ENCODE measurements at places on chromosomes 13 and 19.

GRCh38 chr13:89750371-89750770 lies 1597.1 kb upstream of the MIR17HG start:
- no peak for DNase-seq

GRCh38 chr19:31269425-31270127 lies 79.7 kb downstream of the TSHZ3 start:
- no peak for DNase-seq

GRCh38 chr19:19224852-19225494 lies 13.2 kb downstream of the NCAN start:
- DNase-seq, result peak; percentile 63

DNA sequence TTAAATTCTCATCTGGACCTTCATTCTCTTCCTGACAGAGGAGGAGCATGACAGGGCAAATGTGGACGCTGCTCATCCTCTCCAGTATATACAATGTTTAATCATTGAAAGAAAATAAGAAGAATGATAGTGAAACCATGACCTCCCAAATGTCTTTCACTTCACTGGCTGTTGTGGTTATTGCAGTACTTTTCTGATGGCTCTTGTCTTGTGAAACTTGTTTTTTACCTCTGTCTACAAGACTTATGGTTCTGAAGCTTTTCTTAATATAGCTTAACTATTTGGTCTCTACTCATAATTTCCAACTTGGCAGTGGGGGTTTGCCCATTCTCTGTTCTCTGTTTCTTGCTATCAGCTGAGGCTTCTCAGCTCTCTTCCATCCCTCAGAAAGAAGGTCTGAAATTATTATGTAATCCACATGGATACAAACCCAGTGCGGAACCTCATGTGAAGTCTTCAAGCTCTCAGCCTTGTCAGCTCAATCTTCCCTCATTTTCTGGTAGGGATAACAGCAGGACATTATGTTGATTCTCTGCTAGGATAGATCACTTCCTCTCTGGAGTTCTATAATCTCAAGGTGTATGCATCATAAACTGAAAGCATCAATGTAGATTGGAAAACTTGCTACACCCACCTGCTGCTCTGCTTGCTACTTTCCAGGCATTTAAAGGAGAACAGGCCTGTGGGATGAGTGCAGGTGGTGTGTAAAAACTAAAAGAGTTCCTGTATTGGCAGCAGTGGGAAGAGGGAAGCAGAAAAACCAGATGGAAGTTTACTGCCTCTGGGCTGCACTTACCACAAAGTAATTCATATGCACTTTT lies 250.3 kb upstream of the HTR2A start:
- DNase-seq, result no peak

DNA sequence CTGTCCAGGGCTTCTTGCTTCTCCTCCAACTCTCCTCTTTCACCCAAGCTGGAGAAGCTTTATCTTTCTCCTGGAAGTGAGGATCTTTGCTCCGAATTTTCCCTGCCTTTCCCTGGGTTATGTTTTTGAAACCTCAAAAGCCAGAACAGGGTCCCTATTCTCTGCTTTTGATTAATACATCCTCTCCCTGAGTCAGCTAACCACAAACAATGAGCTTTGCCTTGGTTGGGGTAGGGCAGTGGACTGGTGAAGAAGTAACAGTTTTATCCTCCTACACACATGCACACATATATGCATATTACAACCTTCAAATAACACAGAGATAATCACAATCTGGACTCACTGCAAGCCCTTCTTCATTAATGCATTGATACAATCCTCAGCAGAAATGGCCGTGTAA lies 44.6 kb downstream of the DLEU7 start:
- no peak for DNase-seq

DNA sequence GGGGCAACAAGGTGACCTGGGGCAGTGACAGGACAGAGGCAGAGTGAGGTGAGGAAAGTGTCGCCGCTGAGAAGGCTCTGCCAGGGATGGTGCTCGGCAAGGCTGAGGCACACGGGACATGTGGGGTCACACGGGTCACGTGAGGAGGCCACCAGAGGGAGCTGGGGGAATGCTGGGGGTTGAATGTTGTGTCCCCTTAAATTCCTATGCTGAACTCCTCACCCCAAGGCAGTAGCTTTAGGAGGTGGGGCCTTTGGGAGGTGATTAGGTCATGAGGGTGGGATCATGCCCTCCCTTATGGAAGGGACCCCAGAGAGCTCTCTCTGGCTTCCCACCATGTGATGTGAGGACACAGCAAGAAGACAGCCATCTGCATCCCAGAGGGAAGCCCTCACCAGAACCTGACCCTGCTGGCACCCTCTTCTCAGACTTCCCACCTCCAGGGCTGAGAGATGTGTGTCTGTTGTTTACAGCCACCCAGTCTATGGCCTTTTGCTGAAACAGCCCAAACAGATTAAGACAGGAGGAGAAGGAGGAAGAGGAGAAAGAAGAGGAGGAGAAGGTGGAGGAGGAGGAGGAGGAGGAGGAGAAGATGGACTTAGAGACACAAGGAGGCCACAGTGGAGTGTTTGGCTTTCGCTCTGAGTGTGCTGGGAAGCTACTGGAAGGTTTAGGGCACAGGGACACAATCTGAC lies 35.4 kb downstream of the RFX2 start:
- no peak for DNase-seq

DNA sequence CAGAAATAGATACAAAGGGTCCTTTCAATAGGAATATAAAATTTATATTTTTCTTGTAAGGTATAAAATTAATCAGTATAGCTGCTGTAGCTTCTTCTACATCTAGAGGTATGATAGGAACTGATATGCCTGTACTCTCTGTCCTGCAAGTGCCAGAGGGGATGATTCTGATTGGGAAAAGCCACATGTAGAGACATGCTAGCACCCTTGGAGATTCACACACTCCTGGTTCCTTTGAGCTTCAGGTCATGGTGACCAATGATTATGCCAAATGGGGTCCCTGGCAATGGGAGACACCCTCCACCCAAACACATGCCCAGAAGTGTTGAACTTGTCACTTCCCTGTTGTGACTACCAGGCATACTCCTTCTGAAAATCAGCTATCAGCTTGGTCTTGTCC lies 14.7 kb upstream of the METTL21C start:
- DNase-seq, result no peak

GRCh38 chr13:78420814-78421213 lies 182.5 kb downstream of the POU4F1 start:
- no peak for DNase-seq

GRCh38 chr13:28470296-28470695 lies 24.6 kb downstream of the FLT1 start:
- no peak for DNase-seq

DNA sequence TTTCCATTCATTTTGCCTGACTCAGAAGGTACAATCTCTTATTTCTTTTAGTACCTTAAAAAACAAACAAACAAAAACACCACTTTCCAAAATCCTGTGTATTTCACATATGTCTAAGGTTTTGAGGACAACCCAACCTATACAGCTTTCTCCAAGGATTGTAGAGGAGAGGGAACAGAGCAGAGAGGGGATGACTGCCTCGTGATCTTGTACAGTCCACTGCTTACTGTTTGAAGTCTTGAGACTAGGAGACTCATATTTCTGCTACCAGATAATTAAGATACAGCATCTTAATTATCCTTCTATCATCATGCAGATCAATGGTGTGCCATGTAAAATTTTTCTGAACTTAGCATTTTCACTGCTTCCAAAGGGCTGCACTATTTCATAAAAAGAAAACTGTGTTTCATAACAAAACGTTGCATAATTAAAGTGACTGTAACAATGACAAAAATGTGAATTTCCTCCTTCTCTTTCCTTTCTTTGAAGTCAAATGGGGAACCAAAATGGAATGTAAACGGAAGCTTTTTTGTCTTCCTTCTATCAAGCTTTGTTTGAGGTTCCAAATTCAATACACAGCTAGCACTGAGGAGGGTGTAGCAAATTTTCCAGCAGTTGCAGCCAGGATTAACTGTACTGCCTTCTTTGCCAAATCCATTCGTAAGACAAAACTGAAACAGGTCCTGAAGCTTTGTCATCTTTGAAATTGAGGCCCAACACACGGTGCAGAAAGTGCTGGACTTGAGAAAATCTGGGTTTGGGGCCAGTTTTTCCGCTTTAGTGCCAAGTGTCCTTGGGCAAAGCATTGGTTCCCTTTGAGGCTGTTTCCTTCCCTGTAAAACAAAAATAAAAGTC lies 34.9 kb upstream of the RCBTB2 start:
- no peak for DNase-seq

GRCh38 chr19:40756502-40757110 lies 5.6 kb downstream of the SNRPA start:
- no peak for DNase-seq

GRCh38 chr13:98215508-98215907 lies 38.4 kb upstream of the RNF113B start:
- no peak for DNase-seq

DNA sequence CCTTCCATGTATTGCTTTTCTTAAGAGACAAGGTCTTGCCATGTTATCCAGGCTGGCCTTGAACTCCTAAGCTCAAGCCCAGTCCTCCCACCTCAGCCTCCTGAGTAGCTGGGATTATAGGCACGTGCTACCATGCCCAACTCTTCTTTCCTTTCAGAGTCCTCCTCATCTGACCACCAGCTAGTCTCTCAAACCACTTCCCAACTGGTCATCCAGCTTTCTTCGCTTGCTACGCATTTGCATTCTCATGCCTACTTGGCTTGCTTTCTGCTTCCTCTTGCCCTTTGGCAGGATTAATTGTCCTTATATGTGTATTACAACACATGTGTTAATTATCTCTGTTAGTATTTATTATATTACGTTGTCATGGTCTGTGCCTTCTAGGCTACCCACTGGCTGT lies 6.3 kb downstream of the GPR18 start:
- DNase-seq, result no peak

- no peak for DNase-seq
Observed at GRCh38 chr13:98108341-98108740, 34.6 kb upstream of the FARP1 start.

DNA sequence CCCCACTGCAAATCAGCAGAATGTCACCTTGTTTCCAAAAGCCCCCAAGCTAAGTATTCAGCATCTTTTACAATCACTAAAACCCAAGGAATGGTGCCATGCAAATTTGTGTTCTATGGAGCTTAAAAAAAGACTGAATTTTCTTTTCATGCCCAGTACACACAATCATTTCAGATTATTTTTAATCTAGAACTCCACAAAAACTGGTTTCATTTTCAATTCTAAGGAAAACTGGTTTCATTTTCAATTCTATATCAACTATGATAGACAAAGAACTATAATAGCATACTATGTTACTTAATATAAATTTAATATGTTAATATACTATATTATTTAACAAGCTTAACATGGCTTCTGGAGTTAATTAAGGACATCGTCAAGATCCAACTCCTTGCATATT lies 88.4 kb upstream of the DOCK9 start:
- DNase-seq, result no peak

- DNase-seq, result no peak
Observed at GRCh38 chr13:99297331-99297730, 9.9 kb downstream of the GPR183 start.

GRCh38 chr19:10864538-10864899 lies 6.8 kb upstream of the CARM1 start:
- DNase-seq, result peak; percentile 64

GRCh38 chr13:102470283-102470917 lies 68.6 kb upstream of the FGF14 start:
- DNase-seq, result no peak

GRCh38 chr13:106151056-106151699 lies 384.3 kb downstream of the EFNB2 start:
- no peak for DNase-seq

DNA sequence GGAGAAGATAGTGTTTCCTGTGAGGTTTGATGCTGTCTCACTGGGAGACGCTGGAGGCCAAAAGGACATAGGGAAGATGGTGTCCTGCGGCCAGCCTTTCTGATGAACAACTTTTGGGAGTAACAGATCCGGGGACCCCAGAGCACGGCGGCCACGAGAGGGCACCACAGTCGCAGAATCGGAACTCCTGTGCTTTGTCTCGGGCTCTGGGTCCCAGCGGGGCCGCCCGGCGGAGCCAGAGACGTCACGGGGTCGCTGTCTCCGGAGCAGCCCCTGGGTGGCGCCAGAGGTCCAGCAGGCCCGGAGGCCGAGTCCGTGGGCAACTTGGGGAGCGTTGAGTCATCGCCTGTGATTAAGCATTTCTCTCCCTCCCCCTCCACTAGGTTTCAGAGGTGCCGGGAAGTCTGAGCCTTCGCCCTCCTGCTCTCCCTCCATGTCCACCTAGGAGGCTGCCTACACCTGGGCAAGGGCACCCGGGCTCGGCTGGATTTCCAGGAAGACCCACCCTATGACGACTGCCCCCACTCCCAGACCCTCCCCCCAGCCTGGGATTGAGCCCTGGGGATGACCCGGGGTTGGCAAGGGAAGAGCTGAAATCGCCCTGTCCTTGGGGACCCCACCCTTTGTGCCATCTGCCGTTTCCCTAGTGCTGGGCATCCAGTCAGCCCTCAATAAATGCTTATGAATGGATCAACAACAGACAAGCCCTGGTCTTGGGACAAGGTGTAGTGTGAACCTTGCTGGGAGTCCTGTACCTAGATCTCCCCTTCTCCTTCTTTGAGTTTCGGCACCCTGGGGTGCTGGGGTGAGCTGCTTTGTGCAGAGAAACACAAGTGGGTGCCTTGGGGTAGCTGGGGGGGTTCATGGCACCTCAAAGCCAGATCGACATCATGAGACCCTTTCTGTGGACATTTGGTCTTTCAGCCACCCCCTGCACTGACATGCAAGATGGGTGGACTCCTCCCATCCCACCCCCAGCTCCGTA lies 3.4 kb downstream of the NANOS3 start:
- DNase-seq, result peak; percentile 94

- DNase-seq, result no peak
Observed at GRCh38 chr13:82947191-82947621, 935.1 kb downstream of the SLITRK1 start.

- no peak for DNase-seq
Observed at GRCh38 chr13:39148513-39148961, 110.3 kb downstream of the NHLRC3 start.

GRCh38 chr13:28679628-28680027 lies 20.7 kb downstream of the POMP start:
- no peak for DNase-seq

DNA sequence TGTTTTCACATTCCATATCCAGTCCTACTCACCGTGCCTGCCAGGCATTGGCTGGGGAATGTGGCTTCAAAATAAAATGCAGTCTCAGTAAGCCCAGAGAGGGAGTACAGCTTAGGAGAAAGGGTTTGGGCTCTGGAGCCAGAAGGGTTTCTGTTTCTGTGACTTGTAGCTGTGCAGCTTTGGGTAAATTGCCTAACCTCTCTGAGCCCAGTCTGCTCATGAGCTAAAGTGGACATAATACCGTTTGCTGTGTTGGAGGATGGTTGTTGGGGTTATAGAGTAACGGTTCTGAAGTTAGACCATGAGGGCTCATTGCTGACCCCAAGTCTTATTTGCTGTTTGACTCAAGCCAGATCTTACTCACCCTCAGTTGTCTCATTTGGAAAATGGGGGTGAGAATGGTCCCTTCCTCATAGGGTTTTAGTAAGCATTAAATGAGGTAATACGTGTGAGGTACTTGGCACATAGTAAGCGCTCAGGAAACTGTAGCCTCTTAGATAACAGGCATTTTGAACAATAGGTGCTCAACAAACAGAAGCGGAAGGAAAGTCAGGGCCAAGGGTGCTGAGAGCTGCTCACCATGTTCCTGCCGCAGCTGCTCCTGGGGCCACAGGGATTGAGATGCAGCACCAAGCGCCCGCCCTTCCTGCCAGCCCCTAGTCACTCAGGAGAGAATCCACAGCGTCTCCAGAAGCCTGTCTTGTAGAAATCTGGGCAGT lies 45.5 kb downstream of the C13orf42 start:
- no peak for DNase-seq
